ENCODE measurements at places on chromosomes 13 and 19.

DNA sequence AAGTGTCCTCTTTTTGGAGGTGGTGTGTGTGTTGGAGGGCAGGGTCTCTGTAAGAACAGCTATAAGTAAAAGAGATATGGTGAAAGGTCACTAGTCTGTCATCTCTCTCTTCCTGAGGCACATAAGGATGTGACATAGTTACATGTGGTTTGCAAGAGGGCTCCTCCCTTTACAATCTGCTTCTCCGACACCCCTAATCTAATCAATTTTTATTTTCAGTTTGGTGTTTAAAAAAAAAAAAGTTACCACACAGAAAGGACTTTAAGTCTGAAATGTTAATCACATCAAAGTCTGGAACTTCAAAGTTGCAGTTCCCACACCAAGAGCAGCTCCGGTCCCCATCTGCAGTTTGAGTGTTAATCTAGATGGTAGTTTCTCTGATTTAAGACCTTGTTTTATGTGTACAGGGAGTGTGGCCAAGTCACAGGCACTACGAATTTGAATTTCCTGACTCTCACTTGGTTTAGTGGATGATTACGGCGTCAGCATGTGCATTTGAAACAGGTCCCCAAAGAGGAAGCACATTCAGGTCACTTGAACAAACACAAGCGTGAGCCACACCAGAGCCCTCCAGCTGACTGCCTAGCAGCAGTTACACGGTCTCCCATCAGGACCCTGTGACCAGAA is 53.1 kb downstream of the FOXO1 start:
- no peak for DNase-seq

- peak; percentile 93 for DNase-seq
Observed at GRCh38 chr19:55418185-55418584, 10.6 kb upstream of the UBE2S start.

DNA sequence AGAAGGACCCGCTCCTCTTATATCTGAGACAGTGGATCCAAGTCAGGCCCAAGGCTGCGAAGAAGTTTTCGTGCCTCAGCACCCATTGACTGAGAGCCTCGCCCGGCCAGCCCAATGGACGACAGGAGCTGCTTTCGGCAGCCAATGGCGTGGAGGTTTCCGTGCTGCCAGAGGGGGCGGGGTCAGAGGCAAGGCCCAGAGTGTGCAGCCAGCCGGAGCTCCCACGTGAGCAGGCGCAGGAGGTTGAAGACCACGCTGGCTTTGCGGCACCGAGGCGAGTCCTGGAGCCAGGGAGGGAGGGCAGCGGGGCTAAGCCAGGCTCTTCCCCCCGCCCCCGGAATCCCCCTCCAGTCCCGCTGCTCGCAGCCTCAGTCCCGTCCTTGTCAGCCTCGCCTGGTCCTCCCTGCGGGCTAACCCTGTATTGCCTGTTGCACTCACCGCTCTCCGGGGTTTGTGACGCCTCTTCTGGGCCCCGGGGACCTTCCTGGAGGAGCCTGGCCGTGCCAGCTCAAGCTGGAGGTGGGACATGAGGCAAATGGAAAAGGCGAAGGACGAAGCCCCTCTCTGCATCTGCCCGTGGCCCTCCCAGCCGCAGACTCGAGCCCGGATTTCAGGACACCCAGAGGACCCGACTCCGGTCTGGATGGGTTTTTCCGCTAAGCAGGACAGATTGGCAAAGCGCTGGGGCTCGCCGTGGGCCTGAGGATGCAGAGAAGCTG is 1.5 kb downstream of the IFNL4 start:
- no peak for DNase-seq

- no peak for DNase-seq
Observed at GRCh38 chr19:30878495-30878894, 470.7 kb downstream of the TSHZ3 start.

GRCh38 chr19:46902402-46902766 is 41.6 kb downstream of the ARHGAP35 start:
- peak; percentile 86 for DNase-seq

All from PC-3 (cell line).